Body of pancreas (tissue), 4 donors: ENCODE measurements at places on chromosomes 4 and X.

GRCh38 chr4:24999392-25000089, 31.2 kb downstream of the LGI2 start:
- DNase-seq = no peak

- DNase-seq = no peak
Observed at GRCh38 chrX:144612076-144612475, 635.2 kb upstream of the SPANXN1 start.

- no peak for DNase-seq
Observed at GRCh38 chrX:11386001-11386523, 92.8 kb downstream of the AMELX start.

GRCh38 chr4:128653527-128654444, 155.7 kb upstream of the JADE1 start:
- DNase-seq = peak; percentile 24

- DNase-seq = no peak
Observed at GRCh38 chr4:87235020-87235671, 14.7 kb upstream of the KLHL8 start.

DNA sequence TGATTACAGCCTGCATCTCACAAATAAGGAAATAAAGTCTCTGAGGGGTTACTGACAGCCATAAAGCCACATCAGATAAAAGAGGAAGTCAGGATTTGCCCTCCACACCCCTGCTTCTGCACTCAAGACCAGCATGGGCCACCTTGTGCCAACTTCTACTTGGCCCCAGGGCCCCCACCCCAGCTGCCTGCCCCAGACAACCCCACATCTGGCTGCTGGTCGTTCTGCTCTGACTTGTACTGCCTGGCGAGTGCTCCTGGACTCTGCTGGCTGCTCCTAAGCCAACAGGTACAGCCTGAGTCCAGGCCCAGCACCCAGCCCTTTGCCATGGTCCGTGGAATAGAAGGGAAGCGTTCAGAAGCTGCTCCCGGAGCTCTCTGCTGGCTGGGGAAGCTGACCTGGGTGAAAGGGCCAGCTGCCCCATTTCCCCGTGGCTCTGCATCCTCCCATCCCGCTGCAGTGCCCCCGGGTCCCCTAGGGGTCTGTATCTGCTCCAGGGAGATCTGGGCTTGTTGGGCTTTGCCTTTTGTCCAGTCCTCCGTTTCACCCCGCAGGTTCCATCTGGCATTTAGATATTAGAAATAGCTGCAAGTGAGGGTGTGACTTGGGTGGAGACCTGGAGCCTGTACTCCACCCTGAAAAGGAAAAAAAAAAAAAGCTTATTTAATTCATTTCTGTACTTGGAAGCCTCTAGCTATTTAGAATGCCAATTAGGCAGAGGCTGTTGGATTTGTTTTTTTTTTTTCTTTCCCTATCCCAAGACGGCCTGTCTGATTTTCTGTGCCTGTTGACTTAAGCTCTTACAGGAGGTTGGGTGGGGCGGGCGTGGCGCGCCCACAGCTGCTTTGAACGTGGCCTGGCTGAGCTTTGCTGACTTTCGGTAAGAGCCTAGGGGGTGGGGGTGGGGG, 194.7 kb downstream of the PTTG2 start:
- DNase-seq = peak; percentile 85

DNA sequence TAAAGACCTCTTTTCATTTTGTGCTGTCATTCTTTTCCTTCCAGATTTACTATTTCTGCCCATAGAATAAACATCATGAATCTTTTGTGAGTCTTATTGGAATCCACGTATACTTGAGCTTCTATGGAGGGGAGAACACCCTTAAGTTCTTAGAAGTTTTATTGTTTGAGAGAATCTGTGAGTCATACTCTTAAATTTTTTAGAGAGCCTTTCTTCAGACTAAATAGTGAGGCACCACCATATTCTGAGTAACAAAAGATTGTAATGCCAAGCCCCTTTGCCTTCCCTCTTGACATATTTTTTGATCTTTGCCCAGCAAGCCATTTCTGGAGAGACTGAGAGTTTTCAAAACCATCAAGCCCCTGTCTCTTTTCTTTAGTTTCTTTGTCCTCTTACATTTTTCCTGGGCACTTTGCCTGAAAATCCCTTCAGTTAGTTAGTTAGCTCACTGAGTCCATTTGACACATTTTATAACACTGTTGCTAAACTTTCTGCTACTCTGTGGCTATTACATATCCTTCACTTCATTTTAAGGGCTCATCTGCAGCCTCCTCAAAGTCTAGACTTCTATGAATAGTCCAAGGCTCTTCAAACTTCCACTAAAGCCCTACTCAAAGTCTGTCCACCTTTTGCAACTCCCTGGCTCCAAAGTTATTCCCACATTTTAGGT, 65.3 kb upstream of the NDUFC1 start:
- no peak for DNase-seq

GRCh38 chrX:33160273-33160672, 51.1 kb downstream of the DMD start:
- DNase-seq = no peak

GRCh38 chr4:181258569-181258968, 984.6 kb upstream of the TENM3 start:
- DNase-seq = no peak

GRCh38 chr4:2172161-2172560, 69.8 kb downstream of the HAUS3 start:
- DNase-seq = no peak
